ENCODE measurements at places on chromosomes 11 and 22.

DNA sequence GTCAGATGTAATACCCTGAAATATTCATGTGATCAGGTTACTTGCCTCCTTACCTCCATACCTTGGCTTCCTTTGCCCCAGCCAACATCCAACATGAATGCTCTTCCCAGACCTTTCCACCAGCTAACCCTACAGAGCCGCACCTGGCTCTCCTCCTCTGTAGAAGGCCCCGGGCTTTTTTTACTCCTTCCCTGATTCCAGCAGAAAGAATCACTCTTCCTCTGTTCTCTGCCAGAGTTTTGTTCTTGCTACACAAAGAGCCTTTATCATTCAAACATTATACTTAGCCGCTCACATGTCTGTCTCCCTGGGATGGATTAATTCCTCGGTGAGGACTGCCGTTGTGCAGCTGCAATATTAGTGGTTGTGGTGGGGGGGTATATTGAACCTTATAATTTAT, 116.8 kb upstream of the GRAMD1B start:
- no peaks in the 10 kb centered on the region for H3K27me3 ChIP-seq
- no peak for DNase-seq
- H3K36me3 ChIP-seq, result no peaks in the 10 kb centered on the region
- no peak overlapping the region for H3K4me3 ChIP-seq

DNA sequence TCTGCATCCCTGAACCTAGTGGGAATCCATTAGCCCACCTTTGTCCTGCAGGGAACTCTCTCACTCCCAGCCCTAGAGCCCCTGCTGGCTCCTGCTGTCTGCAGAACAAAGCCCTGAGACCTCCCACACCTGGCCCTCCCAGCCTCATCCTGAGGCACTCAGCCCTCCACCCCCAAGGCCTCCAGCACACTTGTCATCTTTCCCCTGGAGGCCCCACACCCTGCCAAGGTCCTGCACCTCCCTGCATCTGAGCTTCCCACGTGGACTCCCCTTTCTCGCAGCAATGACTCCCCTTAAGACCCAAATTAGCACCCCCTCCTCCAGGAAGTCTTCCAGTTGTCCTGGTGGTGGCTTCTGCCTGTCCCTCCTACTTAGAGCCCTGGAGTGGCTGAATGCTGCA, 42.3 kb upstream of the LINC01488 start:
- H3K4me3 ChIP-seq, result no peak overlapping the region
- no peak overlapping the region for H3K27ac ChIP-seq
- peaks cover 16% of the 10 kb centered on the region for H3K4me1 ChIP-seq
- peaks cover 3% of the 10 kb centered on the region for H3K27me3 ChIP-seq
- DNase-seq, result peak; percentile 22

GRCh38 chr11:46554213-46555147, 39.3 kb downstream of the AMBRA1 start:
- H3K4me1 ChIP-seq, result peaks cover 35% of the 10 kb centered on the region
- DNase-seq, result no peak
- peak overlapping the region; percentile 3 for H3K4me3 ChIP-seq

GRCh38 chr22:30036656-30037055, 43.6 kb upstream of the HORMAD2 start:
- no peaks in the 10 kb centered on the region for H3K36me3 ChIP-seq
- DNase-seq, result no peak
- H3K4me1 ChIP-seq, result peaks cover 10% of the 10 kb centered on the region
- no peak overlapping the region for H3K27ac ChIP-seq

DNA sequence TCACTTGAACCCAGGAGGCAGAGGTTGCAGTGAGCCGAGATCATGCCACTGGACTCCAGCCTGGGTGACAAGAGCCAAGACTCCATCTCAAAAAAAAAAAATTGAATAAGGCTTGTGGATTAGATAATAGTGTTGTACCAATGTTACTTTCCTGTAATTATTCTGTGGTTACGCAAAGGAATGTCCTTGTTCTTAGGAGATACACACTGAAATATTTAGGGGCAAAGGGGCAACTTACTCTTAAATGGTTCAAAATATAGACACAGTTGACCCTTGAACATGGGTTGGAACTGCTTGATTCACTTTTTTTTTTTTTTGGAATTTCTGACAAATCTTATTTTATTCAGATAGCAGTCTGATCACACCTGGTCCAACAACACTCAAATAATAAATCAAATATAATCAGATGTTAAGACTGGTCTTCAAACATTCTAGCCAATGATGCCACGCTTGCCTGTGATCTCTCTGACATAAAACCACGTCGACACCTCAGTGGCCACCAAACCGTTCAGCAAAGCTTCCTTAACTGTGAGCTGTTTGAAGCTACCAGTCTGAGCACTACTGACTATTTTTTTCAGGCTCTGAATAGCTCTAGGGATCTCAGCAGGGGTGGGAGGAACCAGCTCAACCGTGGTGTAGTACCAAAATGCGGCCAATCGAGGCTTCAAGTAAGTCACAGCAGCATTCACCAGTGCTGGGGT, 710 bp downstream of the ATP5MGL start:
- H3K4me1 ChIP-seq, result peaks cover 44% of the 10 kb centered on the region
- H3K27ac ChIP-seq, result no peak overlapping the region
- H3K36me3 ChIP-seq, result no peaks in the 10 kb centered on the region
- no peaks in the 10 kb centered on the region for H3K27me3 ChIP-seq

DNA sequence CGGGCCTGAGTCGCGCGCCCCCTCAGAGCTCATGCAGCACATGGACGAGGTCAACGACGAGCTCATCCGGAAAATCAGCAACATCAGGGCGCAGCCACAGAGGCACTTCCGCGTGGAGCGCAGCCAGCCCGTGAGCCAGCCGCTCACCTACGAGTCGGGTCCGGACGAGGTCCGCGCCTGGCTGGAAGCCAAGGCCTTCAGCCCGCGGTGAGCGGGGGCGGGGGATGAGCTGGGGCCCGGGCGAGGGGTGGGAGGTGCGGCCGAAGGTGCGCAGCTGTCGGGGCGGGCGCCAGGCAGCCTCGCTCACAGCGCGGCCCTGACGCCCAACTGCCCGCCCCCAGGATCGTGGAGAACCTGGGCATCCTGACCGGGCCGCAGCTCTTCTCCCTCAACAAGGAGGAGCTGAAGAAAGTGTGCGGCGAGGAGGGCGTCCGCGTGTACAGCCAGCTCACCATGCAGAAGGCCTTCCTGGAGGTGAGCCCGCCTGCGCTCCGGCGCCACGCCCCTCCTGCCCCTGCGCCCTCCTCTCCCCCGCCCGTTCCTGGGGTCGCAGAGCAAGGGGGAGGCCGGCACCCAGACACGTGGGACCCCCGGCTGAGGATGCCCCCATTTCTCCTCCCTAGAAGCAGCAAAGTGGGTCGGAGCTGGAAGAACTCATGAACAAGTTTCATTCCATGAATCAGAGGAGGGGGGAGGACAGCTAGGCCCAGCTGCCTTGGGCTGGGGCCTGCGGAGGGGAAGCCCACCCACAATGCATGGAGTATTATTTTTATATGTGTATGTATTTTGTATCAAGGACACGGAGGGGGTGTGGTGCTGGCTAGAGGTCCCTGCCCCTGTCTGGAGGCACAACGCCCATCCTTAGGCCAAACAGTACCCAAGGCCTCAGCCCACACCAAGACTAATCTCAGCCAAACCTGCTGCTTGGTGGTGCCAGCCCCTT, 20.5 kb downstream of the EPS8L2 start:
- peaks cover 24% of the 10 kb centered on the region for H3K27me3 ChIP-seq
- H3K4me1 ChIP-seq, result peaks cover 11% of the 10 kb centered on the region
- peak; percentile 47 for DNase-seq

DNA sequence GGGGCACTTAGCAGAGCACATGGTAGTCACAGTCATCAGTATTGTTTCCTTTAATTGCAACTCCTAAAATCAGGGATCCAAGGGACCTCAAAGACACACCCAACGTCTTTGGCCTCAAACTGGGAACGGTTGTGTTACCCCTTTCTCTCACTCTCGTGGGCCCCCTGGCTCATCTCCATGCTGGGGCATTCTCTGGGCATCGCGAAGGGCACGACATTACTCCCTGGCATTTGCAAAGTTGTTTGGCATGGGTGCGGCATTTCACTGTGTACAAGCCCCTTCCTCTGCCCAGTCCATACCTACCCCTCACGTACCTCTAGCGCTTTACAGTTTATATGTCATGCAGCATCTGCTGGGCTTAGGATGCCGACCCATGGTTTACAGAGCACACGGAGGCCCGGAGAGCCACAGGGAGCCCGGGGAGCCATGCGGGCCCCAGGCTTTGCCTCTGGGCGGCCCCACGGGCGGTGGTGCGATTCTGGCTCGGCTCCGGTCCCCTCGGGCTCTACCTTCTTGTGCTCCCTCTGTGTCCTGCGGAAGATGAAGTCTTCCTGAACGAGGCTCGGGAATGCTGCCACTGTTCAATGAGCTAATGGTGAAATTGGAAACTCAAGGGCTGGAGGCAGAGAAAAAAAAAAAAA, 21.9 kb upstream of the CACNG2 start:
- no peaks in the 10 kb centered on the region for H3K4me1 ChIP-seq
- DNase-seq, result no peak
- no peak overlapping the region for H3K4me3 ChIP-seq
- no peak overlapping the region for H3K27ac ChIP-seq
- H3K27me3 ChIP-seq, result peaks cover 7% of the 10 kb centered on the region

DNA sequence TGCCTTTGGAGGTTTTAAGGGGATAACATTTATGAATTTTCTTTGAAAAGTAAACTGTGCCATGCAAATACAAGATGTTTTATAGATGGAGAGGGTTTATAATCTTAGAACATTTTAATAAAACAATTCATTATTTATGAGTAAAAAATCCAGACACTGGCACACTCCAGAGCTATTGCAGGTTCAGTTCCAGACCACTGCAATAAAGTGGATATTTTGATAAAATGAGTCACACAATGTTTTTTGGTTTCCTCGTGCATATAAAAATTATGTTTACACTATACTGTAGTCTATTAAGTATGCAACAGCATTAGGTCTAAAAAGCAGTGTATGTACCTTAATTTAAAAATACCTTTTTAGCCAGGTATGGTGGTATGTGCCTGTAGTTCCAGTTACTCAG, 146.2 kb upstream of the ZBED5 start:
- no peaks in the 10 kb centered on the region for H3K36me3 ChIP-seq
- DNase-seq, result no peak
- no peak overlapping the region for H3K4me3 ChIP-seq

DNA sequence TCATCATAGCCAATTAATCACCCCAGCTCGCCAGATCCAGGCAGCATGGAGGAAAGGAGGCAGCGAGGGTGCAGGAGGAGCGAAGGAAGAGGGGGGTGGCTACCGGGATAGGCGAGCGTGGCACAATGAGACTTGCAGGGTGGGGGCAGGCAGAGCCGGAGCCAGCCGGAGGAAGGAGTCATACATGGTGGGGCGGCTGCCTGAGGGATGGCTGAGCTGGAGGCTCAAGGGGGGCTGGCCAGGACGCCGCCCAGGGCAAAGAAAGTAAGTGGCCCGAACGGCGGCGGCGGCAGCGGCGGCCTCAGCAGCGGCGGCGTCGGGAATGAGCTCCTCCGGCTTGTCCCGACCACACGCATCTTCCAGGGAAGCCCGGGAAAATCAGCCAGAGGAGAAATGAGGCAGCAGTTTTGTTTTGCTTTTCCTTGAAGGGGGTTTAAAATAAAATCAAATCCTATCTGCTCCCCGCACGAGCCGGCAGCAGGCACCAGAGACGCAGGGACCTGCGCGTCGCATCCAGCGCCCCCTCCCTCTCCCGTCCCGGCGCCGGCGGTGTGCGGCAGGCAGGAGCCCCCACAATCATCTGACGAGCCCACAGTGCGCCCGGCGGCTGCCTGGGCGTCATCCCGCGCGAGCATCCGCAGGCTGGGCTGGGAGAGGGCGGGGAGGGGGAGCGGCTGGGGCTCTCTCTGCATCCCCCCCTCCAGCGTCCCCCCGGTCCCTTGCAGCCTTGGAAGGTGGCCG, 263.6 kb downstream of the CTTN start:
- H3K27me3 ChIP-seq, result peaks cover 31% of the 10 kb centered on the region
- no peaks in the 10 kb centered on the region for H3K36me3 ChIP-seq
- peak overlapping the region; percentile 51 for H3K4me3 ChIP-seq
- H3K4me1 ChIP-seq, result peaks cover 15% of the 10 kb centered on the region

DNA sequence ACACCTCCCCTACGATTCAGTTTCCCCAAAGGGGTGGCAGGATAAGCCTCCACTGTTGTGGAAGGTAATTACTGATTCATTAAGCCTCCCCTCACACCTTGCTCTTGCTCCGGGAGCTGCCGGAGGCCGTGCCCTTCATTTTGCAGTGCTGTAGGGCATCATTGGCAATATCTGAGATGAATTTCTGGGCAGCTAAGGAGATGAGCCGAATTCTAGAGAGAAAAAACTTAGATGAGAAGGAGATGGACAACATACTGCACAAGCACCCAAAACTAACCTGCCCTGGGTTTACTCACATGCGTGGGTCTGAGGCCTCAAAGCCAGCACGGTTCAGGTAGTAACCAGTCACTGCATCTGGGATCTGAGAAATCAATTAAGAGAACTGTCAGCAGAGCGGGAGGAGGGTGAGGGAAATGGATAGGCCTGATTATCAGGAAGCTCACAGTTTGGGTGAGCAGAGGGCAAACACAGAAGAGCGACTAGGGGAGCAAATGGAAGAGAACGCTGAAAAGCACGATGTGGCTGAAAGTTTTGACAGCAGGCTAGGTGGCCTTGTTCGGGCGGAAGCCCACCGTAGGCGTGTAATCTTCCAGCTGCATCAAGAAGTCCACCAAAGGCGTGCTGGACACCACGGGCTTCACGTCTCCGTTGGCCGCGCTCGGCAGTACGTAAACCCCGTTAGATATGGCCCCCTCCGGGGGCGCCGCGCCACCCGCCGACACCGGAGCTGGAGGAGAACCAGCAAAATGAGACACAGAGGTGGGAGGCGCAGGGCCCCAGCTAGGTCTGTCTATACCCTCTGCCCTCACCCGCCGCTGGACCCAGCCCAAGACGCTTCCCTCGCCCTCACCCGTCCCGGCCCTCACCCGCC, 689 bp downstream of the TAF10 start:
- H3K4me1 ChIP-seq, result peaks cover 41% of the 10 kb centered on the region
- peak; percentile 77 for DNase-seq
- peak overlapping the region; percentile 100 for H3K27ac ChIP-seq

GRCh38 chr22:44180706-44181032, at the start of gene PARVG:
TSS of gene PARVG (plus strand) at chr22:44180925. CDS start at chr22:44183330, 2,405 bp downstream.
- DNase-seq, result no peak
- H3K36me3 ChIP-seq, result no peaks in the 10 kb centered on the region
- H3K4me3 ChIP-seq, result peak within 1 kb of the TSS; percentile 36
- no peaks in the 10 kb centered on the region for H3K27me3 ChIP-seq

GRCh38 chr11:20157728-20158127, 2.5 kb downstream of the DBX1 start:
- DNase-seq, result no peak
- no peak overlapping the region for H3K4me3 ChIP-seq
- H3K27me3 ChIP-seq, result peaks cover 40% of the 10 kb centered on the region
- H3K36me3 ChIP-seq, result no peaks in the 10 kb centered on the region
- no peaks in the 10 kb centered on the region for H3K4me1 ChIP-seq
- H3K27ac ChIP-seq, result no peak overlapping the region
